Muscle of leg (tissue), 16 donors: ENCODE measurements at places on chromosomes 2 and 18. TPM values are rescaled to one million over a fixed set of nuclear protein-coding genes. Genes with fewer than 3 reads are reported as not detected.

The ERFE gene
- 6.1 TPM for total RNA-seq

The ZNF532 gene
- total RNA-seq = 46.2 TPM

The RSAD2 gene
- 3.3 TPM for total RNA-seq

DNA sequence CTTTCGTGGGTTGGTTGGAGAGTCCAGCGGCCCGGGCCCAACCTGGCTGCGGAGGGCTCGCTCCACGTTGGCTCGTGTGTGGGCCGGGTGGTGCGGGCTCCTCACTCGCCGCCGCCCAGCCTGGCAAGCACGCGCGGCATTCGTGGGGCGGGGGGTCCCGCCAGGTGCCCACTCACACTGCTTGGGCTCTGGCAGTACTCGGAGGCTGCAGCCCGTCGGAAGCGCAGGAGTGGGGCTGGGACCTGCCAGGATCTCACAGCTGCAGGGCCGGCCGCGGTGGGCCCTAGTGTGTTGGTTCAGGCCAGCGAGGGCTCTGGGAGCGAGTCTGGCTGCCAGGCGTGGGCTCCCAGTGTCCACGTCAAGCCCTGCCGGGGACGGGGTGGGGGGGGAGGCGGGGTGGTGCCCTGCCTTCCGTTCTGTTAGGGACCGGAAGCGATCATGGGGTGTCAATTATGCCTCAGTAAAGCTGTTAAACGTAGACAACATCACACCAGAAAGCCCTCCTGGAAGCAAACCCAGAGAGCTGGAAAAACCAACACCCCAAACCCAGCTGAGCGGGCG lies 1.0 kb upstream of the HS6ST1 start:
- no peak for DNase-seq

- no peak for DNase-seq
Measured at GRCh38 chr2:170301626-170302025, 123.7 kb downstream of the MYO3B start.
